Left renal cortex interstitium (tissue), 4 donors: ENCODE measurements at places on chromosomes 4 and X. TPM values are rescaled to one million over a fixed set of nuclear protein-coding genes. Genes with fewer than 3 reads are reported as not detected.

The SYN1 gene
- polyA plus RNA-seq: 6.2 TPM

The GPC4 gene
- 23.5 TPM for polyA plus RNA-seq

The SLC2A9 gene
- 11.3 TPM for polyA plus RNA-seq

The DNAAF6 gene
- not detected for polyA plus RNA-seq

The MTNR1A gene
- 1.9 TPM for polyA plus RNA-seq
